ENCODE measurements at places on chromosomes 4 and X.

DNA sequence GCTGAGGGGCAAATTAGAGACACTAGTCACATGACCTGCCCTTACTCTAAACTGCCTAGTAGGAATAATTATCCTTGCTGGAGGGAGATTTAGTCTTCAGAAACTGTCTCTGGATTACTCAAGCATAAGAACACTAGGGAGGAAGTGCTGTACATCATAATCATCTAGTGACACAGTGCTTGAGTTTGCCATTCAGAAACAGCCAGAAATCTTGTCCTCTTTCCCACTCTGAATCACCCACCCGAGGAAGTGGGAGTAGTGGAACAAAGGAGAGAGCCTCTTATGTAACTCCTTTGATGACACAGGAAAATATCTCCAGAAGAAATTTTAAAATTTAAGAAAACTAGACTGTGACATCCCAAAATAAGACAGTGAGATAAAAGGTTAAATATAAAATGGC lies 69.3 kb upstream of the PCDH19 start:
- no peak for DNase-seq

GRCh38 chrX:42437211-42437610 lies 340.8 kb downstream of the PPP1R2C start:
- DNase-seq: no peak

DNA sequence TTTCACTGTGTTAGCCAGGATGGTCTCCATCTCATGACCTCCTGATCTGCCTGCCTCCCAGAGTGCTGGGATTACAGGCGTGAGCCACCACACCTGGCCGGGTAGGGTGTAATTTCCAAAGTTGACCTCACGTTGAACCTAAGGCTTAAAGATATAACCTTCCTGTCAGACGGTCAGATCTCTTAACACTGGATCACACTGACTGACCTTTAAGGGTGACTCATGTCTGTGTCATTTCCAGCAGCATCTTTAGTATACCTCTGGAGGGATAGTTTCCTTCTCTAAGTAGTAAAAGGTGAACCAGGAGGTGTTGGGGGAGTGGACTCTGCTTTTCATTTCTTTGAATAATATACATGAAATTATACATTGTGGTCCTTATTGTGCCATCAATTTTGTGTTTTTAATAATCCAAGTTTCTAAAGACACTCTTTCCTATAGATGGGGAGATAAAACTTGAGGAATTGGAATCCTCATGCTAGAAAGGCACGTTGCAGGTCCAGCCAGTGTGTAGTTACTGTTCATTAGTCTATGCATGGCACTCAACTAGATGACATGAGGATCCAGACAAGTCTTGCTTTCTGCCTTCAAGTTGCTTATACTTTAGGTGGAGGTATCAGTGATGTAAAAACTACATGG lies 45.7 kb downstream of the ARHGAP10 start:
- DNase-seq: no peak

- DNase-seq: no peak
Measured at GRCh38 chr4:109009909-109010308, 247.1 kb upstream of the ETNPPL start.

- DNase-seq: no peak
Measured at GRCh38 chr4:156896527-156896926, 75.1 kb downstream of the PDGFC start.
